ENCODE measurements at places on chromosomes 6 and 20.
A peak's percentile ranks its signal among the peaks of the same experiment; 100 is the strongest.

DNA sequence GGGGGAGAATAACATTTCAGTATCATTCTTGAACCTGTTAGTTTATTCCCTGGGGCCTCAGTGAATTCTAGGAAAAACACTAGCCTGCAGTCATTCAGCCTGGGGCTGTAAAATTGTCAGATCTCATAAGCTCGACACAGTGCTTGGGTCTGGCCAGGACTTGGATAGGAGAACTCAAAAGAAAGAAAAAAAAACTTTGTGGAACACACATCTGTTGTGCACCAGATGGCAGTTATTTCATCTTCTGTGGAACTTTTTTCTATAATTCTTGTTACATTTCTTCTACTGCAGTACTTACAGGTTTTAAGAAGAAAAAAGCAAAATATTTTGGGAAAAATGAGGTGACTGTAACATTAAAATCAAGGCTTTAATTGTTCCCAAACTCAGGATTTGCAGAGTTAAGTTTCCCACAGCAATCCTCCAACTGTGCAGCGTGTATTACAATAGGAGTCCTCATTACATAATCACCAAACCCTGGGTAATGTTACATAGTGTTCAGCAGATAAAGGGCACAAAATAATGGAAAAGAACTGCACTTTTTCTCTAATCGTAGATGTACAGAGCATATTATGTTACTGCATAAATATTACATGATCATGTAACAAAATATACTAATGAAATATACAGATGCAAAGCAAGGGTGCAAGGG lies 531.1 kb upstream of the CITED2 start:
- no peak for DNase-seq

- peak; percentile 59 for DNase-seq
These were observed 4.6 kb upstream of the BICRAL start for GRCh38 chr6:42777126-42777822.

- DNase-seq, result no peak
These were observed 418.6 kb upstream of the MAN1A1 start for GRCh38 chr6:119768201-119768600.

DNA sequence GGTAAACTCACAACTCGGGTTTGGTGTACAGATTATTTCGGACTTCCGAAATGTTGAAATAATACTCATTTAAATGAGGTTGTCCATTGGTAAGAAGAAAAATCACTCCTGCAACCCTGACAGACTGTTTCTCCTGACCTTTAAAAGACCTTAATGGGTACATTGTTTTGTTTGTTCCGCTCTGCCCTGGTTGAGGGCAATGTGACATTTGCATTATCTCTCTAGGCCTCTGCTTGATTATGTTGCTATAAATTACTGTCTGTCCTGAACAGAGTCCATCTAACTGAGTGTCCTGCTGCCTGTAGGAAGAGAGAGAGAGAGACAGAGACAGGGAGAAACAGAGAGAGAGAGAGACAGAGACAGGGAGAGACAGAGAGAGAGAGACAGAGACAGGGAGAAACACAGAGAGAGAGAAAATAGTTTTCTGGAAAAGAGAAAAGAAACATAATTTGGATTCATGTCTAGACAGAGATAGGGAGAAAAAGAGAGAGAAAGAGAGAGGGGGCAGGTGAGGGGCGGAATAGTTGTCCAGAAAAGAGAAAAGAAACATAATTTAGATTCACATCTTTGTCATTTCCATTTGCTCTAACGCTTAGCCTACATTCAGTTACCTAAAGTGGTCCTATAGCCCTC lies 83.2 kb downstream of the SHLD1 start:
- no peak for DNase-seq

- DNase-seq, result peak; percentile 60
These were observed 36.5 kb upstream of the HLA-G start for GRCh38 chr6:29791162-29791561.

DNA sequence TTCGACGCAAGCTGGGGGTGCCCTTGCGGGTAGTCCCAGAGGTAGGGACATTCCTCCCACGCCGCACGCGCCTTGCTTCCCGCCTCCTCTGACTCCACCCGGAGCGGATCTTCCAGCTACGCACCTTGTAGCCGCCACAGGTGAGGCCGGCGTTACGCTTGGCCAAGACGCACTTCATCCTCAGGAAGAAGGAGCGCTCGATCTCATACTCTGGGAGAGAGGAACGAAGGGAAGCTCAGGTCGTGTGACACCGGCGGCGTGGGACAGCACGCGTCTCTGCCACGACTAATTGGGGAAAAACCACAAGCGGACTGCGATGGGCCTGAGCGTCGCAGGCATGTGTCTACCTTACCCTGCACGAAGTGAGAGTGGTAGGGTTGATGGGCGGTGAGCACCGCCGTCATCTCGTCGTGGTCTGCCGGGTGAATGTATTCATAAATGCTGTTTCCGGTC lies 15.5 kb downstream of the SIM1 start:
- no peak for DNase-seq

- DNase-seq, result no peak
These were observed 43.2 kb upstream of the NT5E start for GRCh38 chr6:85406641-85407075.

- peak; percentile 66 for DNase-seq
These were observed 45.9 kb upstream of the ZNFX1 start for GRCh38 chr20:49323622-49324238.

DNA sequence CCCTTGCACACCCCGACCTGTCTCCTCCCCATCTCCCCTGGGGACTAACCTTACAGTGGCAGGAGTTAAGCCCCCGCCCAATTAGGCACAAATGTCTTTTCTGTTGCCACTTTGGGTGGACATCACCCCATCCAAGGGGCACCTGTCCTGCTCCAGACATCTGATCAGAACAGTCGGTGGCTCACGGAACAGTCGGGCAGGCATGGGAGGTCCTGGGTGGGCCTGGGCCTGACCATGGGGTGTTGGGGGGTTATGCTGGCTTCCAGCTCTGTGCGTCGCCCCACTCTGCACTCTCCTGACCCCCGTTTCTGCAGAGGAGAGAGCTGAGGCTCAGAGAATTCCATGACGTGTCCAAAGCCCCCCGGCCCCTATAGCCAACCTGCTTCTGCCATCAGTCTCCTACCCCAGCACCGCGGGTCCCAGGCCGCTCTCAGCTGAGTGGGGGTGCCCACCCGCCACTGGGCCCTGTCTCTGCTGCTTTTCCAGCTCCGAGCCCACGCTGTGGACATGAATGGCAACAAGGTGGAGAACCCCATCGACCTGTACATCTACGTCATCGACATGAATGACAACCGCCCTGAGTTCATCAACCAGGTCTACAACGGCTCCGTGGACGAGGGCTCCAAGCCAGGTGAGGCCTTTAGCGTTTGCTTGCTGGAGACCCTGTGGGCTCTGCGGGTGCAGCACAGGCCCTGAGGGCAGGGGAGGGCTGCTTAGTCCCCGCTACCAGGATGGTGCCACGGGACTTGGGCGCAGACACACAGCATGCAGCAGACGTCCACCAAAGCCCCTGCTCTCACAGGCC lies 213.2 kb downstream of the TAF4 start:
- no peak for DNase-seq

DNA sequence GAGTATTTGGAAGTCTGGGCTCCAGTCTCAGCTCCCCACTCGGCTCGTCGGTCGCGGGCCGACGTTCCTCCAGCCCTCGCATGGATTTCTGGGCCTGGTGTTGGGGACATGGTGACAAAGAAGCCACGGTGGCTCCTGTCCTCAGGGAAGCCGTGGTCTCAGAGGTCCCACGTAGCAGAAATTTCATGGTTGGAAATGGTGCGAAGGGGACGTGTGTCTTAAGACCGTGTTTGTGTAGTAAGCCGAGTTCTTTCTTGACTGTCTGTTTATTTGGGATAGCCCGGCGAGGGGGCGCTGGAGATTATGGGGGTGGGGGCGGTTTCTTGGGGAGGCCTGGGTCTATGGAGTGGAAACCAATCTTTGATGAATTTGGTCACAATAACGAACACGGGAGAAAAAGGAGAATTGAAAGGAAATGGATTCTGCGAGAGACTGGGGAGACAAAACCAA lies 23.5 kb upstream of the MAP3K7 start:
- DNase-seq, result no peak

- DNase-seq, result no peak
These were observed 549.4 kb downstream of the COL12A1 start for GRCh38 chr6:74656453-74656852.

DNA sequence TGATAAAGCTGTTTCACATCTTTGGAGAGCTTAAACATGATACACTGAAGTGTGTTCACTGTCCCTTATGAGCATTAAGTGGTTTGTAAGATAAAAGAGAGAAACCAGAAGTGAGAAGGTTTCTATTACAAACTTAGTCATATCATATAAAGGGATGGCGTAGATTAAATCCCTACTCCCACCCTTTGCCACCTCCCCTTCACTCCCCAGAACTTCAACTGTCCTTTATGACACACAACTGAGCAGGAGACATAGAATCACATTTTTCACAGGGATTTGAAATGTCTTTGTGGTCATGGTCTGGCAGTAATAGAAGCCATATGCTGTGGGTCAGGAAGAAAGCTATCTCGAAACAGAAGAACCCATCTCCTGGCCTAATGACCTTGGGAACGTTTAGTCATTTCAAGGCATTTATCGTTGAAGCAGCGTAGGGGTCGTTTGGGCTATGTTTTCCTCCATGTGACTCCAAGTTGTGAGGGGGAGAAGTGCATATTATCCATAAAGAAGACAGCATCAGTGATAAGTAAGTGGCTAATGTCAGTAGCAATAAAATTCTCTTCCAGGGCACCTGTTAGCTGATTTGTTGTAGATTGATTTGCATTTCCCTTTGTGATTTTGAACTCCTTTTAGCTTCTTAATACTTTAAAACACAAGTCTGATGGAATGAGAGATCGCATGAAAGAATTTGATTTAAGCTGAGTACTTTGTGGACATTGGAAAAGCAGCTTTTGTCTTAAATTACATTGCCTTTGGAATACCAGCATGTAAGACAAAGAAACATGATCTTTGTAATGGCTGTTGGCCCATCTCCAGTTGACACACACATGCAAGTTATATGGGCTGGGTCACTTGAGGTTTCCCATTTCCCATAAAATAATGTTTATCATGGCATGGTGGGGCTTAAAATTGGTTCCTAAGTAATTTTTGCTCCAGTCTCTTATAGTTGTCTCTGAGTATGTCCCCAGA lies 501.5 kb upstream of the FLRT3 start:
- DNase-seq, result no peak

GRCh38 chr6:118551063-118552053 lies 3.3 kb downstream of the PLN start:
- peak; percentile 10 for DNase-seq

- no peak for DNase-seq
These were observed 2.2 kb upstream of the DEK start for GRCh38 chr6:18266523-18266912.

- DNase-seq, result no peak
These were observed 167.9 kb downstream of the TFAP2C start for GRCh38 chr20:56797023-56797422.

DNA sequence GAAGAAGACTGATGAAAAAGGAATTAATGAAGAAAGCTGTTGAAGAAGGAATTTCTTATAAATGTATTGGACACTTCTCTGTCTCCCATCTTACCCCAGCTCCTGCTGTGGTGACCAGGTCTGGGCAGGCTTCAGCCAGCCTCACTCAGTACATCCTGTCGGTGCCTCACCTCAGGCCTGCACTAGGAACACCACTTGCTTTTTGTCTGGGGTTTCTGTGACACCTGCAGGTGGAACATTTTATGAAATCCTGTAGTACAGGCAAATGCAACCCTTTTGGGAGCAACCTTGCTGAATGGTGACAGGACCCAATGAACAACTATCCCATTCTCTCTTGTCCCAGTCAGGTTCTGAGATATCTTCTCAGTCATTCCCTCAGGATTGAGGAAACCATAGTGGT lies 129.7 kb downstream of the PRDM13 start:
- DNase-seq, result no peak

- DNase-seq, result no peak
These were observed 12.9 kb downstream of the MAPRE1 start for GRCh38 chr20:32832664-32833063.

DNA sequence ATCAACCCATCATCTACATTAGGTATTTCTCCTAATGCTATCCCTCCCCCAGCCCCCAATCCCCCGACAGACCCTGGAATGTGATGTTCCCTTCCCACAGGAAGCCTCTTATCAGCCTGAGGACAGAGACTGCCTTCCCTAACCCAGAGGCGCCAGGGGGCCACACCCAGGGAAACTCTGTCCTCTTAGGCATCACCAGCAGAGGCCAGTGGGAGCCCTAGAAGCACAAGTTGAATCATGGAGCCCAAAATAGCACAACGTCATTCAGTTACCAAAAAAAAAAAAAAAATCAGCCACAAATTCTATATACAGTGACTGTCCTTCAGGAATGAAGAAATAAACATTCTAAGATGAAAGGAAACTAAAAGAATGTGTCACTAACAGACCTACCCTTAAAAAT lies 625.7 kb downstream of the TFAP2A start:
- DNase-seq, result no peak

- no peak for DNase-seq
These were observed 2.7 kb downstream of the SDCBP2 start for GRCh38 chr20:1326031-1326930.

- no peak for DNase-seq
These were observed 672.6 kb upstream of the AGPAT4 start for GRCh38 chr6:161946461-161946860.

DNA sequence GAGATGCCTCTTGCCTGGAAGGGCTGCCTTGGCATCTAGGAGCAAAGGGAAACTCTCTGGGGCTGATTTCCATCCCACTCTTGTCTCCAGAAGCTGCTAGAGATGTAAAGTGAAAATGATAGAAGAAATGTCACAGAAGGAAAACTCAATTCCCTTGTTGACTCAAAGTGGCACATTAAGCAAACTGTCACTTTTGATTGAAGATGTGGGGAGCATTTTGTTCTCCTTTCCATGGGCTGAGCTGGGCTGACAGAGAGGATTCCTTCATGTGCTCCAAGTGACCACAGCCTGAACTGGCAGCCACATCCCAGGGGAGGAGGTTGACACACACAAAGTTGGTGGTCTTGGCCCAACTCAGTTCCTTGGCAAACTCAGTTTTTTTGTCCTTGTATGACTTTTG lies 9.8 kb downstream of the GPR31 start:
- DNase-seq, result no peak

- DNase-seq, result no peak
These were observed 576.4 kb downstream of the HTR1B start for GRCh38 chr6:76886900-76887299.

All from PC-9 (cell line).